ENCODE measurements at places on chromosomes 1 and 21.

GRCh38 chr21:45471525-45472221 is 66.7 kb downstream of the COL18A1 start:
- DNase-seq, result no peak

DNA sequence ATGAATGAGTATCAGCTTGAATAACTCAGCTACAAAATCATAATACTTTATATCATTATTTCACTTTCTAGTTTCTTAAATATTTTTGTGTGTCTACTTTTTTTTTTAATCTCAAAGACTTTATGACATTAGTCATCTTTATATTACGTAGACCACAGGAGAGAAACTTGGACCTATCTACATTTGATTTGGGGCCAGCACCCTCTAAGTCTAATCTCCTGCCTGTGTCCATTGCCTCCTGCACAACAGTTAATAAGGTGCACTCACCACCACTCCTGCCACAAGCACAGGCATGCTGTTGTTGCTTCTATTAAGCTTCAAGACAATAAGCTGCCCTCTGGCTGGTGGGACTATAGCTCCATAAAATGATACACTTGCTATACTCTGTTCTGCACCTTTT is 70.4 kb downstream of the DIRAS3 start:
- DNase-seq, result no peak

DNA sequence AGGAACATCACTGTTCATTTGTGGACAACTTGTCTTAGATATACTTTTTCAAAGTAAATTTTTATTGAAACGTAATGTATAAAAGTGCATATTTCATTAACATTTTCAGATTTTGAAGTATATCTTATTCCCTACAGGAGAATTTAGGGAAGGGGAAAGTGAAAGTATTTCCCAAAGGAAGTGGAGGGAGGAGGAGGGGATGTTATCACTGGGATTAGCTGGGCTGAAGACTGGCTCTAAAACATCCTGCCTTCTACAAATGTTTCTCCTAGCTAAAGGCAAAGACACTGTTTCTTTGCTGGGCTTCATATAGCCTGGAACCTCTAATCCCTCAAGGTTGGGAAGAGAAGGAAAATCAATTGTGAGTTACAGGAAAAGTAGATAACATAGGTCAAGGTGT is 7.1 kb upstream of the ZNF697 start:
- DNase-seq, result no peak

DNA sequence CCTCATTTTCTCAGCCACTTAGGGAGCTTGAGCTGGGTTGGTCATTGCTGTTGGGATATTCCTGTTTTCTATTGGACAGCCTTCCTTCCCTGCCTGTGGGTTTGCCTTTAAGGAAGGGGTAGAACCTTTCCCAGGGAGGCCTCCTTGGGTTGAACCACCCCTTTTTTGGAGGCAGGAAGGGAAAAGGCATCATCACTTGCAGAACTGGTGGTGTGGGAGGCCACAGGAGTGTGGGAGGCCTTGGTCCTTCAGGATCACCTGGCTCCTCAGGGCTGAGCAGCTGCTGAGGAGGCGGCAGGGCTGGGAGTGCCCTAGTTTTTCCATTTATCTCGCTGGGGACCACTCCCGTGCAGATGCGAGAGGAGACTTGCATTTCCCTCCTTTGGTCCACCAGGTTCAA is 667 bp upstream of the CYB561D1 start:
- DNase-seq, result no peak

- DNase-seq, result no peak
Measured at GRCh38 chr1:24089743-24090555, 22.0 kb downstream of the MYOM3 start.

GRCh38 chr1:96473791-96474434 is 247.7 kb upstream of the PTBP2 start:
- DNase-seq, result no peak

DNA sequence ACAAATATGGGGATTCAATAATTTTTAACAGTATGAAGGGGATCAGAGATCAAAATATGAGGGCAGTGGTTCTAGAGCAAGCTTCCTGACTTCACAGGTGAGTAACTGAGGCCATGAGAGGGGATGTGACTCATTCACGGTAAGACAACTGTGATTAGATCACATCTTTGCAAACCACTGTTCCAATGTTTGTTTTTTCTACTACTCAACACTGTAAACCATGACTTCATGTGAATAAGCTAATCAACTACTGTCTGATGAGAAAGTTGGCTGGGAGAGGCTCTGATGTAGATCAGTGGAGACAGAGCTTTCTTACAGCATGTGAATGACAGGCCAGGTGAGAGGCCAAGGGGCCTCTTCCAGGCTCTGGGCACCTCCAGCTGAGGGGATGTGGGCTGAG is 84.7 kb downstream of the BRINP2 start:
- no peak for DNase-seq

- DNase-seq, result no peak
Measured at GRCh38 chr1:99619583-99619982, 26.3 kb upstream of the PALMD start.

- DNase-seq, result peak; percentile 3
Measured at GRCh38 chr1:59697150-59697800, 117.5 kb upstream of the HOOK1 start.

DNA sequence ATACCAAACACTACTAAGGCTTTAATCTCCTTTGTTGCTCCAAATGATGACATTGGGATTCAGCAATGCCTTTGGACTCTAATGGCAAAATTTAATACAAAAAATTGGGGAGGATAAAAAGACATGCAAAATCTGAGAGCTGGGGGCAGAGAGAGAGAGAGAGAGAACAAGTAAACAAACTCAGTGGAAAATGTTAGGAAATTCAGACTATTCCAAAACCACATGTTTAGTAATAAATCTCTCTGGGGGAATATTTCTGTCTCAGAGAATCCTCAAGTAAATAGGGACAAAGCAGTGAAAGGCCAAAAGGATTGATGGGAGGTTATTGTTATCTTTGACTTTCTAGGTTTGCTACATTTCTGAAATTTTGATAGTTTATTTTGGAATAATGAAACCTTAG is 65.7 kb downstream of the PLA2G4A start:
- no peak for DNase-seq

- no peak for DNase-seq
Measured at GRCh38 chr1:64163970-64164369, 39.5 kb upstream of the UBE2U start.

DNA sequence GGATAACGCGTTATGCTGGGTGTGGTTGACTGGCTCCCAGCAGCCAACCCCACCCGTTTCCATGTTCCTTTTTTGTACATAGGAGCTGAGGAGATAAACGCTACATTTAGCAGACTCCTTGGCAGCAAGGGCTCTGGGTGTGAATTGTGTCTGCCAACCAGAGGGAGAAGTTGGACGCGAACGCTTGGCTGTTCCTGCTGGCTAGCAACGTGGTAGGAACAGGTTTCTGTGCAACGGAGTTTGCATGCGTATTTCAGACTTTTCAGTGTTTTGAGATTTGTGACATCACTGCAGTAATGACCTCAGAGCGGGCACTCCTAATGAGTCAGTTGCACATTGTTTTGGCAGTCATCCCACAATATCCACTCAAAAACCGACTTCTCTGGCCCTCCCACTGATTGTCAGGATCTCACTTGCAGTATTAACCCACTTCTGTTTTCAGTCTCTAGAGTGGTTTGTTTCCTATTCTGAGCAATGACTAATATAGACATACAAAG is 98.7 kb upstream of the RGS1 start:
- DNase-seq, result peak; percentile 10

DNA sequence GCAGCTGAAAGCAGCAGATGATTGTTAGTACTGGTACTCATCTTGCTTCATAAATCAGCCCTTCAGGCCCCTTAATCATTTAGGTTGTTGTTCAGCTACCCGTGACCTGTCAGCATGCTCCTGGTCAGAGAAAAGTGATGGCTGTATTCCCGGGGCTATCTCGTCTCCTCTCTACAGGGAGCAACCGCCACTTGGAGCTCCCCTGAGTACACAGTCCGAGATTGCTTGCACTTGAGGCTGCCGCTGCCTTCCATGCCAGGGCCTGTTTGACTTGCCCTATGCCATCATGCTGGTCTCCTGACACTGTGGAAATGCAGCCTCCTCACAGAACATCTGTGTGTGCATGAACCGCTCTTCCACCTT is 97.5 kb downstream of the SPATA46 start:
- no peak for DNase-seq

DNA sequence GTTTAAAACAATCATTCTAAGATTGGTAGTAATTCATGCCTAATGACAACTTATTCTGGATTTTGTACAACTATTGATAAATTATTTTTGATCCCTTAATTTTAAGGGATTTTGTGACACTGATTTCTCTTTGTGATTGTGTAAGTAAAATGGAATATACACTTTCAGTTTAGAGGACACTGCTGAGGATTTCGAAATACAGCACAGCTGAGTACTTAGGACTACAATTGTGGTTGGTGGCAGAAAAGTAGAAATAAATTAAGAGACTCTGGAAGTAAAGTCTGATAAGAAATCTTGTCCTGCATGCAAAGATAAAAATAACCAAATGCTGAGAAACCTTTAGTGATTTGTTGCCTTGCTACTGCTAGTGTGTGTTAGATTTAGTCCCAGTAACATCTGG is 40.0 kb downstream of the TYW3 start:
- DNase-seq, result no peak

DNA sequence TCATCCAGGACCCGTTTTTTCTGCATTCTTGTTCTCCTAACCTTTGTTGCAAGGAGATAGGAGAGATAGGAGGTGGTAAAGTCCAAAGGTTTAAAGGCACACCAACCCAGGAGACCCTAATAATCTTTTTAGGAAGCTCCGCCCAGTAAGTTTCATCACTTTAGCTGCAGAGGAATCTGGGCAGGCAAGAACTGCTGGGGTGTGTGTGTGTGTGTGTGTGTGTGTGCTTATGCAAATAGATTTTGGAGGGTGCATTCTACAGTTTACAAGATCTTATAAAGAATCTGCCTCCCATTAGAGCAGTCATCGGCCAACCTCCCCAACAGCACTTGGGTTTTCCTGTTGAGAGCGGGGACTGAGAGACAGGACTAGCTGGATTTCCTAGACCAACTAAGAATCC is 3.9 kb upstream of the IL10 start:
- DNase-seq, result no peak

GRCh38 chr21:42062236-42063022 is 8.7 kb upstream of the UMODL1 start:
- DNase-seq, result peak; percentile 50

GRCh38 chr1:7298145-7298544 is 473.0 kb upstream of the VAMP3 start:
- DNase-seq, result no peak

GRCh38 chr1:71666609-71667008 is 585.8 kb upstream of the ZRANB2 start:
- DNase-seq, result no peak

- DNase-seq, result no peak
Measured at GRCh38 chr1:91024481-91025119, 2.8 kb upstream of the ZNF644 start.

DNA sequence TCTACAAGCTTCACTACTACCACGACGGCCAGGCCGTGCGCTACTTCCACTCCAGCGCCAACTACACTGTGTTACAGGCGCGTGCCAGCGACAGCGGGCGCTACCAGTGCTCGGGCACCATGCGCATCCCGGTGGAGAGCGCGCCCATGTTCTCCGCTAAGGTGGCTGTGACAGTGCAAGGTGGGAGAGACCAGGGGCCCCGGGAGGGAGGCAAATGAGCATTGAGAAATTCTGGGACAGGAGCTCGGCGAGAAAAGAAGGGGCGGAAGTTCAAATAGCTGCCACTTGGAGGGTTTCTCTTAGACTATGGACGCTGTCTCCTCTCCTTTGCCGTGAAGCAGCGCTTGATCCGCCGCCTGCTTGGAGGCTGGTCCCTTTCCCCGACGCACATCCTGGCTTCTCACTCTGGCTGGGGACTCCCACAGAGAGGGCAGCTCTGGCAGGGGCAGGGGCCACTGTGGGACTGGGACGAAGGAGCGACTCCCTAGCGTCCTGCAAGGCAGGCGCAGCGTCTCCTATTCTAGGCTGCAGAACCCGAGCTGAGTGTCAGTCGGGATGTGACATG is 4.6 kb downstream of the FCRLB start:
- DNase-seq, result no peak

Measured in stimulated activated CD4-positive, alpha-beta T cell treated with anti-CD3 and anti-CD28 coated beads, Interleukin-4, amount 100 ng/mL, for 48 hours (primary cell).